ENCODE measurements at places on chromosomes 3 and 15. TPM values are rescaled to one million over a fixed set of nuclear protein-coding genes. Genes with fewer than 3 reads are reported as not detected.

Gene PLSCR5
- not detected for total RNA-seq

Gene SLC28A2
- not detected for total RNA-seq

Gene DGKG
- total RNA-seq = 0.08 TPM

Gene SOX2
- total RNA-seq = 5.4 TPM

Gene CSPG4
- 11.1 TPM for total RNA-seq

Gene WDR49
- not detected for total RNA-seq

Gene ALG1L2
- total RNA-seq = 0.46 TPM

Gene MESP1
- total RNA-seq = not detected

Gene CFAP44
- total RNA-seq = 3.1 TPM

Gene SPINK8
- total RNA-seq = not detected

Gene STRA6
- 94.4 TPM for total RNA-seq

Gene TUSC7
- not detected for total RNA-seq

Gene VWA5B2
- total RNA-seq = 1.0 TPM

Gene UPK1B
- total RNA-seq = not detected

Gene PRTG
- total RNA-seq = 50.3 TPM

Gene ACOX2
- total RNA-seq = 0.26 TPM

Gene RTP2
- not detected for total RNA-seq

Gene LMCD1
- total RNA-seq = 69.8 TPM

Gene ARGFX
- total RNA-seq = 1.1 TPM

Gene GP5
- not detected for total RNA-seq

Gene C3orf49
- total RNA-seq = not detected

Gene SKOR1
- total RNA-seq = 3.1 TPM

All from SJCRH30 (cell line).